Umbilical cord (tissue), 2 donors: ENCODE measurements at places on chromosomes 2 and 18. TPM values are rescaled to one million over a fixed set of nuclear protein-coding genes. Genes with fewer than 3 reads are reported as not detected.

The KHK gene
- total RNA-seq: 3.4 TPM

The POTEI gene
- total RNA-seq: 0.96 TPM

The LYPD6 gene
- 22.4 TPM for total RNA-seq

GRCh38 chr2:195044801-195045200, 612.2 kb upstream of the SLC39A10 start:
- no peak for DNase-seq

DNA sequence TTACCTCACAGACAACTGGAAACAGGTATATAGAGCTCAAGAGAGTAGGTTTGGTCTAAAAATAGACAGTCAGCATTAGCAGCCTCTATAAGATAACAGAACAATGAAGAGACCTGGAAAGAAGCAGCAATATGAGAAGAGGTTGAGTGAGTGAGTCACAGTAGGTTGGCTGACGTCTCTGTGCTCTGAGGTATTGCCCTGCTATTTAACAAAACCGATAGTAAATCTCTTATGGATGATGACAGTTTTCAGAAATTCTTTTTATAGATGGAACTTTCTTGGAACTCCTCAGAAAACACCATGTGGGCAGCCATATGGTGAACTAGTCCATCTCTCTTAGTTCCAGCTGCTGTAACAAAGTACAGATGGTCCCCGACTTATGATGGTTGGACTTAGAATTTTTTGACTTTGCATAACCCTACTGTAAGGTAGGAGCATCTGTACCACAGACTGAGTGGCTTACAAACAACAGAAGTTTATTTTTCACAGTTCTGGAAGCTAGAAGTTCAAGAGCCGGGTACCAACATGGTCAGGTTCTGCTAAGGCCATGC, 123.5 kb downstream of the MBD2 start:
- DNase-seq: no peak

DNA sequence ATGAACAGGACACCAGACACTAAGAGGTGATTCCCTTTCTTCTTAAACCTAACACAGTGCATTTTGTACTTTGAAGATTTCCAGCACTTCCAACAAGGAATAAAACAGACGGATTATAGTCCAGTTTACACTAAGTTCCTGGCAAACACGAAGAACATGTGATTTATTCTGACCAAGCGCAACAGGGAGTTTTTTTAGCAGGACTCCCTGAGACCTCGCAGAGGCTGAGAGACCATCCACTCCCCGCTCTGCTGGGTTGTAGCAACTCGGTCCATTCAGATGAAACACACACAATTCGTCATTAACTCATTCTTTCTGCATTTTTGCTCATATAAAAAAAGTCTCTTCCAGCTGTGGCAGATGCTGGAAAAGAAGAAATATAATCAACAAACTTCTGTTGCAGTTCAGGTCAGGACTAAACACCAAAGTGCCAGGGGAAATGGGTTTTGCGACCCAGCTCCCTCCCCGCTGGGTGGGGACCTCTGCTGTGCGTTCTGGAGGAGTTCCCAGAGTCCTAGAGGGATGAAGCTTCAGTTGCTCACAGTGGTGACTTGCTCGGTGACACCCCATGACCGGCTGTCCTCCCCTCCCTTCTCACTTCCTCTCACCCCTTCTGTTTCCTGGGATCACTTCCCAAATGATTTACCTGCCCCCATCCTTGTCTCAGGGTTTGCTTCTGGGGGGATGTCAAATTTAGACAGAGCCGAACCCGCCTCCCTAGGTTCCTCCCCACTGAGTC, 52.5 kb downstream of the KCNF1 start:
- peak; percentile 32 for DNase-seq

DNA sequence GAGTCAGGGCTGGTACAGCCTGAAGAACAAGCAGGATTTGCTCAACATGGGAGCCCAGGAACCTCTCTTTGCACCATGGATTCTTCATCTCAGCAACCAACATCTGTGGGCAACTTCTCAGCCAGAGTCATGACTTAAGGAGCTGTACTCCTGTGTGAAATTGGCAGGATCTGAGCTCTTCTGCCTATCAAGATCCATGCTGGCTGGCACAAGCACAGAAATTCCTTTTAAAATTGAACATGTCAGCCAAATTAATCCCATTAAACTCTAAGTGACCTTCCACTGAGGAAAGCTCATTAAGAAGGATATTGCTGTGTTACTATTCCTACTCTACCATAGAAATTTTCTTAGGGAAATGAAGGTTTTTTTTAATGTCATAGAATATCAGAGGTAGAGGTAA, 110.5 kb upstream of the SCG2 start:
- DNase-seq: no peak

GRCh38 chr2:84497285-84497684, 19.0 kb upstream of the DNAH6 start:
- no peak for DNase-seq
